D721Med (cell line): ENCODE measurements at places on chromosomes 3 and 15.

DNA sequence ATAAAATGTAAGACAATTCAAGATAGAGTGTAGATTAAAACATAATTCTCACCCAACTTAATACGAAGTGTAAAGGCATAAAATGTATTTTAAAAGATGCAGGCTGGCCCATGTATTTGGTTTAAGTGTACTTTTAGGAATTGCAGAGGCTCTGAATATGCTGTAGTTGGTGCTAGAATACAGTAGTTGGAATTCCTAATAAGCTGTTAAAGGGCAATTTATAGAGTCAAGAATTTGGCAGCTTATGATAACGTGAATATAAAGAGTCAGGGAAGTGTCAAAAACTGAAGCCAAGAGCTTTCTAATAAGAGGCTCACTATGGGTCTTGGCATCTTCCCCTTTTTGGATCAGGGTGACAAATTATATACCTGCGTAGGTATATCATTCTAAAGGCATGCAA, 36.5 kb downstream of the ADAMTS9 start:
- DNase-seq = no peak

DNA sequence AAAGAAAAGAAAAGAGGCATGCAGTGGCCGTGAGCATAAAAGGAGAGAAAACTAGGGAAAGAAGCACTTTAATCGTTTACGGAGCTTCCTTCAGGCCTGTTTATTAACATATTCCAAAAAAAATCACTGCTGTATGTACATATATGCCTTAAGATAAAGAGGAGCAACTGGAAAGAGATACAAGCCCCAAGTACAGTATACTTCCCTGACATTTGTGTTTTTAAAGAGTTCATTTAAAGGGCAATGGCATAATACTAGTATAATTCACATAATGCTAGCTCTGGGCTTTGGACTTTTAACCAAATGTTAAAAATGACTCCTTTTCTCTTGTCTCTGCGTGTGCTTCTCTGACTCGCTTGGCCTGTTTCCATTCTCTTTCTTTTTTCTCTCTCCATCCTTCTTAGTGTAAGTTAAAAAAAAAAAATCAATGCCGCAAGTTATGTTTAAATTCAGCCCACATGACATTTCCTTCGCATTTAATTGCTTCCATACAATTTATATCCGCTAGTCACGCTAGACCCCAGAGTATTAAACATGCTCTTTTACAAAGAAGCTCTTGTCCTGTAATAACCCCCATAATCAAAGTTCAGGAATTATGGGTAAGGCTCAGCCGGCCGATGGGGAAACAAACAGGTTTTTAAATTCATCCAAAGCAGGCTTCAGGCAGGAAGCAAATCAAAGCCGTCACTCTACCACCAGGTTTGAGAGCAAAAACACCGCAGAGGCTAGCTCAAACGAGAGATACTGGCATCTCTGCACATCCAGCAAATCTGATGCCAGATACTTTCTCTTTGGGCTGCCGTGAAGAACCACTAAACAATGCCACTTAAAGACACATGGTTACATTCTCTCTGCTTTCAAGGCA, 19.4 kb downstream of the WWTR1 start:
- DNase-seq = no peak

DNA sequence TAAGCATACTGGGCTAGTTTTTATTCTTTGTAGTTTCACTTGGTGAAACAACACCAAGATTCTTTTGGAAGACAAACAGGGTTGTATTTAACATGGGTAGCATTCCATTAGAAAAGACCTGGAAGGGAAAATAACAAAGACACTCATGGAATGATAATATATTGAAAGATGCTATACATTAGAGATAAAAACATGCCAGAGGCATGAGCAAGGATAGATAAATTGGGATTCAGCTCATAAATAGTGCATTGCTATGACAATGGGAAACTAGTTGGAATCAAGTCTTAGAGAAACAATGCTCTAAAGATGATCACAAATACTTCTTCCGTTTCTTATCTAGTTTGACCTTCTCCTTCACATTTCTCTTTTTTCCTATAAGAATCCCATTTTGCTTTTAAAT, 677.4 kb downstream of the ZNF385D start:
- no peak for DNase-seq

- DNase-seq = no peak
Measured at GRCh38 chr3:50533316-50533715, 29.9 kb upstream of the CACNA2D2 start.

- DNase-seq = peak; percentile 14
Measured at GRCh38 chr3:81013360-81013759, 748.1 kb downstream of the GBE1 start.

DNA sequence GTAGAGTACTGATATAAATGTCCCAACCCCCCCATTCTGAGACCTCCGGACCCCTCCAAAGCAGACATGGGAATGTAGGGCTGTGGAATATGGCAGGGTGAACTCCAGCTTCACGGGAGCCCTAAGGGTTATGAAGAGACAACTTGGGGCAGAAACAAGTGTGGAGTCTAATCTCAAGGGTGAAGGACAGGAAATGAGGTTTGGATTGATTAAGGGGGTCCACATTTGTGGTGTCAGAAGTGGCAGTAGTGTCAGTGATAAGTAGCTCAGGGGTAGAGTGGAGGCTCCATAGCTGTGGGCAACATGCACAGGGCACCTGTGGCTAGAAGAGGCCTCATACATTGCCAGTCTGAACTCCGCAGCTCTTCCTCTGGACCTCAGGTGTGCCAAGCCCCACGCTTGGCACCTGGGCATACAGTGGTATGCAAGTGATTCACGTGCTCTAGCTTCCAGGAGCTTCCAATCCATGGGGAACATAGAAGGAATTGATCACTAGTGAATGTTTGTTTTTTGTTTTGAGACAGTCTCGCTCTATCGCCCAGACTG, 4.1 kb upstream of the P4HTM start:
- no peak for DNase-seq

- DNase-seq = peak; percentile 49
Measured at GRCh38 chr15:57375827-57376695, at the start of gene CGNL1. Gene CGNL1, plus strand, starts transcription at chr15:57376505. Its CDS starts 61,495 bp downstream, at chr15:57438000.

DNA sequence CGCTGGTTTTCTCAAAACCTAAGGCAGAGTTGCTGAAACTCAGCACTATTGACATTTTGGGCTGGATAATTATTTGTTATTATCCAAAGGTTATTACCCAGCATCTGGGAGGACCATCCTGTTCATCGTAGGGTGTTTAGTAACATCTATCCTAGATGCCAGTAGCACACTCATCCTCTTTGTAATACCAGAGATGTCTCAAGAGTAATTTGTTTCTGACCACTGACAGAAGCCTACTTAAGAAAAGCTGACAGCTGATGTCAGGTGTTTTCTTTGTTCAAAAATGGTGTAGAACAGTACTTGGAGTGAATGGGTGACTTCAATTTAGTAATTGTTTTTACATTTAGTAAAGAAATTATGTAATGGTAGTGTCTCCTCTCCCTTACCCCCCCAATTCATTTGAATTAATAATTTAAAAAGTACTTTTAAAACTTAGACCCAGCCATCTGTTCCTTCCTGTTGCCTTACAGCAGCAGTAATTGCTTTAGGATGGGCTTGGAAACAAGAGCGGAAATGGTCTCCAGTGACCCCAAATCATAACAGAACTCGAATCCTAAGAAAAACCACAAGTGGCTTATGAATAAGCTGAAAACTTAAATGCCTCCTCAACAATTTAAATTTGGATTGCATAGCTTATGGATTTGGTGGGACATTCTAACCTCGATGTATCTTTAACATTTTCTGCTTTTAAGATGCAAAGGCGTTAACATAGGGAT, 105.4 kb downstream of the PTPRG start:
- DNase-seq = no peak

GRCh38 chr3:77186728-77187127, 146.8 kb downstream of the ROBO2 start:
- DNase-seq = no peak

GRCh38 chr15:48896869-48897814, 19.2 kb downstream of the EID1 start:
- DNase-seq = no peak

DNA sequence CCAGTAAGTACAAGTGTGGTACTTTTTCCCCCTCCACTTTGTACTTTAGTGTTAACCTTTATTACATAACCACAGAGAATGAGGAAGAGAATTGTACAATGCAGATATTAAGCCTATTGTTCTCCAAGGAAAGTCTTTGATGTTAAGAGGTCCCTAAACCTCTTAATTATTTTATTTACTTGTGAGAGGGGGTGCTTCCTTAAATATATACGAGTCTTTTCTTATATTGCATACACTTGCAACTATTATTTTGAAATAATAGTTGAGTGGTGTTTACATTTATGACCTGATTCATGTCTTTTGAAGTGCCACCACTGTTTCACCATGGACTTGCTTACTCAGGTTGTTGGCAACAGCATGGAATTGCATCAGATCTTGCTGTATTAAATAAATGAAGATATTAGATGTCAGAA, 10.1 kb downstream of the USP3 start:
- DNase-seq = no peak

DNA sequence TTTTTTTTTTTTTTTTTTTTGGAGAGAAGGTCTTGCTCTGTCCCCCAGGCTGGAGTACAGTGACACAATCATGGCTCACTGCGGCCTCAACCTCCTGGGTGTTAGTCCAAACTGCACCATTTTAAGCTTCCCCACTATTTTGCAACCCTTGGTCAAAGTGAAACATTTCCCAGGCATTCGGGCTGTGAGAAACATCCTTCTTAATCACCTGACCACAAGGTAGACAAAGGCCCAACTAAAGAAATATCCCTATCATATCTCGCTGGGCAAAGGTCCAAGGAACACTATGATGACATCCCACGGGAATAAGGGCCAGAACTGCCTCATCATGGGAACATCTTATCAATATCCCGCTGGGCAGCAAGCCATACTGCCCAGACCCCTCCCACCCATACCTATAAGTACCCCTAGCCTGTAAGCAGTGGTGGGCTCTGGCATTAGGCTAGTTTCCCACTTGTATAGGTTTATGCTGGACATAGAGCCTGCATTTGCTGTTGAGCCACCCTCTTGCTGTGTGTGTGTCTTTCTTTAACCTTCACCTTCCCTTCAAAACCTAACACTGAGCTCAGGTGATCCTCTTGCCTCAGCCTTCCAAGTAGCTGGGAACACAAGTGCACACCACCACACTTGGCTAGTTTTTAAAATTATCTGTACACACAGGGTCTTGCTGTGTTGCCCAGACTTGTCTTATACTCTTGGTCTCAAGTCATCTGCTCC, 95.2 kb downstream of the SEMA5B start:
- no peak for DNase-seq

GRCh38 chr3:162643245-162643644, 1146.6 kb downstream of the OTOL1 start:
- no peak for DNase-seq

DNA sequence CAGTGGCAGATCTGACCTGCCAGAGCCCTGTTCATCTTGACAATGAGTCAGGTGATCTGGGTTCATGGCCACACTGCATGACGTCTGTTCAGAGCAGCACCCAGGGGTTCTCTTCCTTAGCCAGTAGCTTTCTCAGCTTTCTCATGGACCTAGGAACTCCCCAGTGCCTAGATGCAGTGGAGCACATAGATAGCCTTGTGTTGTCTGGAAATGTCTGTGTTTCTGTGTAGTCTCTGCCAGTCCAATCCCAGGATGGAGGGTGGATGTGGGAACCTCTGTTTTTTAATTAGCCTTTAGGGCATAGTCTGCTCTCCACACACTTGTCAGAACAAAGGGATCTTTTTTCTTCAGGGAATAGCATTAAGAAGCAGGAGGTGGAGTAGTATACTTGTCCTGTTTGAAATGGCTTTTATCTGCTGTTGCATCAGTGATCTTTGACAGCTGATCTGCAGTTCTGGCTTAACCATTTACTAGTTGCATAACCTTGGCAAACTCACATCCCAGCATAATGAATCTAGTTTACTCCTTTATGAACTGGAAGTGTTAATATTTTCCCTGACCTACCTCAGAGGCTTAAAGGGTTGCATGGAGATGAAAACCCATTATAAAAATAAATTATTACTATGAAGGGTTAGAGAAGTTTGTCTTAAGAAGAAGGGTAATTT, 16.1 kb upstream of the CACNA1D start:
- no peak for DNase-seq

- DNase-seq = no peak
Measured at GRCh38 chr3:8560366-8561007, 58.9 kb downstream of the LMCD1 start.

GRCh38 chr3:4310971-4311370, 7.8 kb downstream of the SETMAR start:
- no peak for DNase-seq

- DNase-seq = no peak
Measured at GRCh38 chr3:112736805-112737566, 96.0 kb upstream of the CCDC80 start.

GRCh38 chr3:145145461-145145860, 1015.5 kb downstream of the PLOD2 start:
- DNase-seq = no peak

DNA sequence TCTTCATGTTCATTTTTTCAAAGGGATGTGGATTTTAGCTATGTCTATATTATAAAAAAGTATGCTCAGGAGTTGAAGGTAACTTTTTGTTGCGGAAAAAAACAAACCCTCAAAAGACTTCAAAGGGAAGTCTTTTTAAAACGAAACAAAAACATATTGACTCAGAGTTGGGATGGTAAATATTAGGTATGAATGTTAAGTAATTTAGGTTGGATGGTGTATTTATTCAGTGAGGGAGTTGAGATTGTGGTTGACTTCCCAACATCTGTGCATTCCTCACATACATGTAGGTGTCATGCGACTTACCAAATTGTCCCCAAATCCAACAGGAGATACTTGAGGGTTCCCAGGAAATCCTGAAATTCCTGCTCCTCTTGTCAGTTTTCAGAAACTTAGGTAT, 32.7 kb upstream of the PLSCR5 start:
- no peak for DNase-seq

- no peak for DNase-seq
Measured at GRCh38 chr3:152688313-152688712, 146.6 kb upstream of the P2RY1 start.

DNA sequence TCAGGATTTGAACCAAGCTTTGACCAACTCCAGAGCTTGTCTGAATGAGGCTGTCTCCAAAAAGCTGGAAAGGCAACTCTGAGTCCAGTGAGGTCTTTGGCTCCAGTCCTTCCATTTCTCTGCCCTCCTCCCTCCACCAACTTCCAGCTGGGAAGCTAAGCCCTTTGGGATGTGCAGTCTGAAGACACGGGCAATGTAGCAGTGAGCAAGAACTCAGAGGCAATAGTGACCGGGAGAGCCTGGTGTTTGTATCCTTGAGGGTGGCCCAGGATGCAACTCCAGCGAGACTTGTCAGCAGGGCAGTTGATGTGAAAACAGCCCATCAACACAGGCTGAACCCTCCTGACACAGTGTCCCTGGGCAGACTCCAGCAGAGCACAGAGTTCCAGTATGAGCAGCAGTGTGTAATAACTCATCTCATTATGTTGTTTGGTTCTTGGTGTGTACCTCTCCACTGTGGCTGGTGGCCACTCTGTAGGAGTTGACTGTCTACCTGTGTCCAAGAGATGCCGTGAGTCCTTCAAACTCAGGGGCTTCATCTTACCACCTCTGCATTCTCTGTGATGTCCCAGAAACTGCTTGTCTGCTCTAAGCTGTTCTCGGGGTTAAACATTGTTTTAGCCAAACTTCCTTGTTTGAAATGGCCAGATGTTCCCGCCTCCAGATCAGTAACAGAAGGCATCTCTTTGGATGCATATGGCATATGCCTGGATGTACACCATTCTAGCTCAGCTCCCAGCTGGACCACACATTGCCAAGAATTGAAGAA, 6.6 kb downstream of the CDCP1 start:
- DNase-seq = no peak
